Fibroblast of skin of back (primary cell): ENCODE measurements at places on chromosomes 12 and 14.

DNA sequence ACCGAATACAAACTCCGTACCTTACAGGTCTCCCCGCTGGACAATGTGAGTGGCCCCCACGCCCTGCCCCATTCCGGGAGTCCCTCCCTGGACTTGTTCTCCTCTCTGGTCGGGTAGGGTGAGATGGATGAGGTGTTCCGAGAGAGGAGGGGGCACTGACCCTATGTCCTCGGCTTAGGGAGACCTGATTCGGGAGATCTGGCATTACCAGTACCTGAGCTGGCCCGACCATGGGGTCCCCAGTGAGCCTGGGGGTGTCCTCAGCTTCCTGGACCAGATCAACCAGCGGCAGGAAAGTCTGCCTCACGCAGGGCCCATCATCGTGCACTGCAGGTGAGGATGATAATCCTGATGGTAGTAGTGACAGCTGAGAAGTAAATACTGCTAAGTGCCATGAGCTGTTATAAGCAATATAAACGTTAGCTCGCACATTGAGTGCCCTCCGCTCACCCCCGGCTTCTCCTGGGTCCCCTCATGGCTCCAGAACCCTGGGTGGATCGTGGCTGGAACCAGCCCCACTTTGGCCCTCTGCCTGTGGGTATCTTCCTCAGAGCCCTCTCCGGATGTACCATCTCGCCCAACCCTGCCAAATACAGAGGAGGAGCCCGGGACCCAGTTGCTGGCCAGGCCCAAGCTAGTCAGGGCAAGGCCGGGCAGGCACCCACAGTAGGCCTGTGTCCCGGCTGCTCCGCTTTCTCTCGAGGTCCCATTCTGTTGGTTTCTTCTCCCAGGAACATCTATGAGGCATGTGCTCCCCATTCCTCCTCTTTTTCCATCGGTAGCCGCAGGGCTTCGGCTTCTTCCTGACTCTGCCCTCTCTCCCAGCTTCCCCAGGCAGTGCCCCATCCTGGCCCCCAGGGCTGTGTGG is 6.8 kb downstream of the PTPN6 start:
- no peak for DNase-seq

- DNase-seq: no peak
These were observed 15.7 kb downstream of the TBC1D30 start for GRCh38 chr12:64840119-64840518.

- DNase-seq: no peak
These were observed 74.9 kb downstream of the NEDD1 start for GRCh38 chr12:96981911-96982310.

DNA sequence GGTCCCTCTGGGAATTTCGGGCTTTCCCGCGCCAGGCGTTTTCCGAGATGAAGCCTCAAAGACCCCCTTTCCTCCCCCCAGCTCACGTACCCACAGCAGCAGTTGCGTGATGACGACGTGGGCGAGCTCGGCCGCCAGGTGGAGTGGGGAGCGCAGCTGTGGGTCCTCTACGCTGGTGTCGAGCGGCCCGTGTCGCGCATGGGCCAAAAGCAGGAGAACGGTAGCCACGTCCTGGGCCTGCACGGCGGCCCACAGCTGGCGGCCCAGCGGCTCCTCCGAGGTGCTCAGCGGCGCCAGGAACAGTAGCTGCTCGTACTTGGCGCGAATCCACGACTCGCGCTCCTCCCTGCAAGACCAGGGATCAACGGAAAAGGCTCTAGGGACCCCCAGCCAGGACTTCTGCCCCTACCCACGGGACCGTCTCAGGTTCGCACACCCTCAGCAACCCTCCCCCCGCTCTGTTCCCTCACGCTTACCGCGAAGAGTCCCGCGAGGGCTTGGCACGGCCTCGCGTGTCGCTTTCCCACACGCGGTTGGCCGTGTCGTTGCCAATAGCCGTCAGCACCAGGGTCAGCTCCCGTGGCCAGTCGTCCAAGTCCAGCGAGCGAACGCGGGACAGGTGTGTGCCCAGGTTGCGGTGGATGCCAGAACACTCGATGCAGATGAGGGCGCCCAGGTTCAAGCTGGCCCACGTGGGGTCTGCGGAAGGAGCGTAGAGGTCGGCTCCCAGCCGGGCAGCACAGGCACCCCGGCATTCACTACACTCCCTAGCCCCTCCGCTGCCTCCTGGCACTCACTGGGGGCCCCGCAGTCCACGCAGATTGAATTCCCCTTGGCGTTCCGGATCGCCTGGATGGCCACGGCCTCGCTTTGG is 11.4 kb downstream of the AGAP2 start:
- DNase-seq: no peak

DNA sequence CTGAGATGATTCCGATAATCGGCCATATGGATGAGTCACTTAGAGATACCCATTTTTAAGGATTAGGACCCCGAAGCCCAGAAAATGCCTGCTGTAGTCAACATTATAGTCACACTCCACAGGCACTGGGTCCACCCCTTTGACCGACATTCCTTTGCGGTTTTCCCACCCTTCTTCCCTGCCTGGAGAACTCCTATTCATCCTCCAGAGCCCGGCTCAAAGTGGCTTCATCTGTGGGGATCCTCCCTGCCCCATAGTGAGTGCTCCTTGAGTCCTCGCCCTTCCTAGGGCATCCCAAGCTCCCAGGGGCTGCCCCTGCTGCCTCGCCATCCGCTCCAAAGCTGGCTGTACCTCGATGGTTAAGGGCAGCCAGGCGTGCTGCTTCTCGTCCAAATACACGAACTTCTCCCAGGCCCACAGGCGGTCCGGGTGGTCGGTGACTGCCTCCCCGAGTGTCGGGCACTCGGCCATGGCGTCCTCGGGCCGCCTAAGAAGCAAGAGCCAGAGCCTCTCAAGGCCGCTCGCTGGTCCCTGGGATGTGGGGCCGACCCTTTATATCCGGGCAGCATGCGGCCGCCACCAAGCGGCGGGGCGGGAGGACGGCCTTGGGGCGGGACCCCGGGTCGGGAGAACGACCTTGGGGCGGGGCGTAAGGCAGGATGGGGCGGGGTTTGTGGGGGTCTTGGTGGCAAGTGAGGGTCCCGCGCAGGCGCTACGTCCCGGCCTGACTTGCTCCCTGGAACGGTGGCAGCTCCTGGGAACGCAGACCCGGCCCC is at the start of gene TCL1A:
TCL1A (minus strand) TSS at position 530 of the 776 bp plus-strand sequence; CDS start at position 471, 59 bp downstream.
- no peak for DNase-seq

DNA sequence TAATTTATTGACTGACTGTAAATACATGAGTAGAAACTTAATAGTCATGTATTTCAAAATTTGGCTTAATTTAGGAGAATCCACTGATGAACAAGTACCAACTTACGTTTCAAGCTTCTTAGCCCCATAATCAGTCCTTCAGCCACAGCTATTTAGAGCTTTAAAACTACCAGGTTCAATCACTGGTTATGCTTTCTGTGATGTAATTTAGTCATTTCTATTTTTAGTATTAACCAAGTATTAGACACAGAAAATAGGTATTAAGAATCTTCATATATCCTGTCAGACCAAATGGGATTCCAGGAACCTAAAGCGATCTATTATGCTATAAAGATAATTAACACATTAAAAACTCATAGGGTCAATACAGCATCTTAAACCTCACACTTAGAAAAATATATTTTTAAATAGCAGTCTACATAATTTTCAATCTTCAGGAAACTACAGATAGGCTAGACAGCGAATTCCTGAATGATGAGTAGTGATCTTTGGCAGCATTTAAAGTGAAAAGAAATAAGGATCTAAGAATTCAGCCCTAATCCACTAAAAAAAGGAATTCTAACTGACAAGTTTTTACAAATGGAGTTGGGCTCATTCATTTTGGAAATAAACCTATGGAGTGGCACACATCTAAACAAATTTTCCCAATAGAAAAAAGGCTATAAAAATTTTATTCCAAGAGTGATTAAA is 51.5 kb downstream of the ZC3H14 start:
- DNase-seq: peak; percentile 82

DNA sequence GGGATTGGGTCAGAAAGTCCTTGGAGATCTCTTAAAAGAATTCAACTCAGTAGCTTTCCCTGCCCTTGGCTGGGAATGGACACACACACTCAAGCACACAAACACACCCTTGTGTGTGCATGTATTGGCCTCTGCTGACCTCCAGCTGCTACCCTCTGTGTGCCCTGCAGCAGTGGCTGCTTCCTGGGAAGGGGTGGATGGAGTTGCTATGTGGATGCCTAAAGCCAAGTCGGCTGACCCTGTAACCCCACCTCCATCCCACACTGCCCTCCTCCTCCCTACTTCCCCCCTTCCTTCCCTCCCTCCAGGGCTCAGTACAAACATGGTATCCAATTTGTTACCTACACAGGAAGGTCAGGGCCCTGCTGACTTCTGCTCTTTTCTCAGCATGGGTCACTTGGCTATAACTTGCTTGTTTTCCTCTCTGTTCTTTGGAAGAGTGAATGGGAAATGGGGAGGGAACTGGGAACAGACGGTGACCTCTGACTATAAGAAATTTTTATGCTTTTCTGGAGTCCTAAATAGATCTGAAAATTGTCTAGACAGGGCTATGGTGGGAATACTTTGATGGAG is 351.6 kb upstream of the TBX3 start:
- DNase-seq: no peak

- peak; percentile 68 for DNase-seq
These were observed 118.9 kb upstream of the PTPRB start for GRCh38 chr12:70756118-70756517.

GRCh38 chr14:96148631-96149030 is 56.0 kb upstream of the BDKRB2 start:
- DNase-seq: no peak

- DNase-seq: no peak
These were observed 213.0 kb downstream of the ADGRD1 start for GRCh38 chr12:131166717-131167116.

DNA sequence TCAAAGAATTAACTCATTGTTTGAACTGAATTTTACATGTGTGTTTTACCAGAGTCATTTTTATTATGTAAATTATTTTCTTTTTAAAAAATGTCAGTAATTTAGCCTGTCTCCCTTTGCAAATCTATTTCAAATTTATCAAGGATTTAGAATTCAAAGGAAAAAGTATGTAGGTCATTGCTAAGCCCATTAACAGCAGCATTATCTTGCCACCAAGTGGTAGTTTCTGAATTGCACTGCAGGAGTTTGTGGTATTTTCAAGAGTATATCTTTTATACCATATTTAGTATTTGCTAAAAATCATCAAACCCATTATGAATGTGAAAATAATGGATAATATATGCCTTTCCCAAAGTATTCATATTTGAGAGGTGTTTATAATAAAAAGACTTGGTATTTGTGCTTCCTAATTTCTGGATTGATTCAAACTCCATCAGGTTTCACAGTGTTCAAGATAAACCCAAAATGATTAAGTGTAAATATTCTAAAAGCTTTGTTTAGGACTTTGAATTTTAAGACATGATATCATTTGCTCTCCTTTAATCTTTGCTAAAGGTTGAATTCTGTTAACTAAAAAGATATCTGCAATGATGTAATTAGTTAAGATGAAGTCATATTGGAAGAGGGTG is 711.4 kb downstream of the FSCB start:
- DNase-seq: peak; percentile 6

DNA sequence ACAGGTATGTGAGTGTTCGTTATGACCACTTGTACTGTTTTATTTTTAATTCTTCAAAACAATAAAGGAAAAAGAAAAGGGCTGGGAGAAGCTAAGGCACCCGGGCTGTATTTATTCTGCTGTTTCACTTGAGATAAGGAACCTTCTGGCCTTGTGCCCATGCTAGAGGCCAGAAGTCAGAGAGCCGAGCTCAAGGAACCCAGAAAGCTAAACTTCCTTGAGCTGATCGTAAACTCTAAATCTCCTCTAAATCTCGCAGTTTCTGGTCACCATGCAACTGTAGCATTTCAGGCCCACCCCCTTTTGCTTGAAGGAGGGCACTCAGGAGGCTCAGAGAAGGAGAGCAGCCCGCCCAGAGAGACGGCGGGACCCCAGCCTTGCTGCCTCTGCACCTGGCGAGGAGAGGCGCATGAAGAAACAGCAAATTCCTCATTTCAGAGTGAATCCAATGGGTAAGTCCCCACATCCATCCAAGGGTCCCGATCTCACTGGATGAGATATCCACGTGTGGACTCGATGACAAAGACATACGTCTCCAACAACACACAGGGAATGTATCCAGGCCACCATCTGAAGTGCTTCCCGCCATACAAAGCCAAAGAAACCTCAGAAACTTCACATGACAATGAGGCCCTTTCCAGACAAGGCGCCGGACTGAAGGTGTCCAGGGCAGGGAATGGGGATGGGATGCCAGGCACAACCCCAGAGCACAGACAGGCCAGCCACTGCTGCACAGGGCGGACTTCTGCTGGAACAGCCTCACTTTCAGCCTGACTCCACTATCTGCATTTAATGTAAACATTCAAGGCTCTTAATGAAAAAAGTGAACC is 14.6 kb downstream of the CCDC88C start:
- DNase-seq: no peak

GRCh38 chr14:78848234-78848820 is 678.2 kb downstream of the NRXN3 start:
- DNase-seq: peak; percentile 33

GRCh38 chr12:75553398-75553797 is 42.0 kb upstream of the KRR1 start:
- peak; percentile 47 for DNase-seq

DNA sequence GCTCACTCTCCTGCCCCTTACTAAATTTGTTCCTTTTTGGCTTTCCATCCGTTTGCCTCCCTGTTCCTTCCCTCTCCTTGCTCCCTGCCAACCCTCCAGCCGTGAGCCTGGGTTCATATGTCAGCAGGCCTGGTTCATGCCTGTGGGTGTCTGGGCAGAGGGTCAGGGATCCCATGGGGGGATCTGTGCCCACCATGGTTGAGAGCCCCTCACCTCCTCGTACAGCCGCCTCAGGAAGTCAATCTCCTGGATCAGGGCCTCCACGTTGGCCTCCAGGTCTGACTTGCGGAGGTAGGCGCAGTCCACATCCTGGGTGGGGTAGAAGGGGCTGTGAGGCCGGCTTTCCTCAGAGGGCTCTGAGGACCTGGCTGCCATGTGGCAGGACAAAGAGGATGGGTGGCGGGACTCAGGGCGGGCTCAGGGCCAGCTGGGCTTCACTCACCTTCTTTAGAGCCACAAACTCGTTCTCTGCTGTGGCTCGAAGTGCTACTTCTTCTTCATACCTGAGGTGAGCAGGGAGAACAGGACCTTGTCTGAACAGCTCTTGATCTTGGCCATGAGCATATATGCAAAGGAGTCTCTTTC is 3.6 kb downstream of the KRT83 start:
- DNase-seq: no peak

- DNase-seq: peak; percentile 96
These were observed 57.6 kb downstream of the POLR3B start for GRCh38 chr12:106415134-106415533.
